Stimulated activated CD4-positive, alpha-beta T cell treated with anti-CD3 and anti-CD28 coated beads, Interleukin-1b, Interleukin-23, amount 100 ng/mL, for 48 hours (primary cell): ENCODE measurements at places on chromosomes 5 and 9.

DNA sequence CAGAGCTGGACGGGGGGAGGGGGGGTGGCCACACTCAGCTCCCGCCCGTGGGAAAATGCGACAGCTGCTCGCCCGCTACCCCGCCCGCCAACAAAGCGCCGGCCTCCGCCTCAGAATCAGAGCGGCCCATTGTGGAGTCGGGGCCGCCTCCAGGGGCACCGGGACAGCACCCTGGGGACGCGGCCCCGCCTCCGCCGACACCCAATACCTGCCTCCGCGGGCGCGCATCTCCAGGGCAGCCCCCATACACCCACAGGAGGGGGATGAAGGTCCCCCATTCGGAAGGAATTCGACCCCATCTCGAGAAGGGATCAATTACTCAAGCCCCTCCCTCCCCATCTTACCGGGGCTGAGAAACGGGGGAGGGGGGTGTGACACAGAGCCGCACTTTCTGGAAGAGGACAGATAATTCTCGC is 1.3 kb downstream of the NOTCH1 start:
- peak; percentile 63 for DNase-seq

DNA sequence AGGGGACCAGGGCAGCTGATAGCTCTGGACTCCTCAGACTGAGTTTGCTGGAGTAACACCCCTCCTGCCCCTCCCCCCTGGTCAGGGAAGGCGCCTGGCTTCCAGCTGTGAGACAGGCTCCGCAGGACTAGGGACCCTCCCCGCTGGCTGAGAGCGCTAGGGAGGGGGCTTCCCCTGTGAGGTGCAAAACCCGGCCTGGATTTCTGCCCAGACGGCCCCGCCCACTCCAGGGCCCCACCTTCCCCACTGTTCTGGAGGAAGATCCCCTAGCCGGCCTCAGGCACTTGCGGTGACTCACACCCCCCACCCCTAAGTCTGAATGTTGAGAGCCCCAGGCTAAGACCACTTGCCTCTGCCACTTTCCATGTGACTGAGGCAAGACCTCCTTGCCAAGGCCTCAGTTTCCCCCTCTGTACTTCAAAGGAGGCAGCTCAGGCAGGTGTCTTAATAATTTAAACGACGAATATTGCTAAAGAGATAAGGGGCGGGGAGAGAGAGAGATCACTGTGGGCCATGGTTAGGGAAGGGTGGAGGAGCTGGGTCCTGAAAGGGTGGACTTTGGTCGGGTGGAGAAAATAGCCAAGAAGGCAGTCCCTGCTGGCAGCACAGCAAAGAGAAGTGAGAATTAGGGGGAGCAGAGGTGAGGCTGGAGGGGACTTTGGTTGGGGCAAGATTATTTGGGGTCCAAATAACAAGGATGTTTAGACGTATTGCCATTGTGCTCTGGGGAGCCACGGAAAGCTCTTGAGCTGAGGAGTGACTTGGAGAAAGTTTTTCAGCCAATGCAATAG is 1.0 kb upstream of the DAB2IP start:
- DNase-seq = peak; percentile 19

DNA sequence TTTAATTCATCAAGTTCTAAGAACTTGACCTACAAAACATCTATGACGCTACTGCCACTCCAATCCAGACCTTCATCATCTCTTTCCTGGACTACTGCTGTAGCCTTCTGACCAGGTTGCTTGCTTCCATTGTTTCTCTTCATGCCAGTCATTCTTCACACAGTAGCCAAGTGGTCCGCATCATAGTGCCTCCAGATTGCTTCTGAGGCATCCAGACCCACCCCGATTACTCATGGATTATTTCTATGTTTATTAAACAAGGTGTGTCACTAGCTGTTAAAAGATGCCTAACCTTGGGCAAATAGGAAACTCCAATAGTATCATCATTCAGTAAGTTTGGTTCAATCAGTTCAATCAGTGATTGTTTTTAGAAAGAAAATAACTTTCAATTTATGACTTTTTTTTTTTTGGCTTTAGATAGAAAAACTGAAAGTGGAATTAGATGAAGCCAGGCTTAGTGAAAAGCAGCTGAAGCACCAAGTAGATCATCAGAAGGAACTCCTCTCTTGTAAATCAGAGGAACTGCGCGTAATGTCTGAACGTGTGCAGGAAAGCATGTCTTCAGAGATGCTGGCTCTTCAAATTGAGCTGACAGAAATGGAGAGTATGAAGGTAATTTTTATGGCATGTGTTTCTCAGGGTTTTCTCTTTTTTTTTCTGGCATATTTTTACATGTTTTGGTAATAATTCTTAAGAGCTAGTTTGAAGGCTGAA is 9.5 kb downstream of the SPDL1 start:
- no peak for DNase-seq

- DNase-seq = peak; percentile 26
These were observed 60.7 kb downstream of the MAT2B start for GRCh38 chr5:163565931-163566608.

DNA sequence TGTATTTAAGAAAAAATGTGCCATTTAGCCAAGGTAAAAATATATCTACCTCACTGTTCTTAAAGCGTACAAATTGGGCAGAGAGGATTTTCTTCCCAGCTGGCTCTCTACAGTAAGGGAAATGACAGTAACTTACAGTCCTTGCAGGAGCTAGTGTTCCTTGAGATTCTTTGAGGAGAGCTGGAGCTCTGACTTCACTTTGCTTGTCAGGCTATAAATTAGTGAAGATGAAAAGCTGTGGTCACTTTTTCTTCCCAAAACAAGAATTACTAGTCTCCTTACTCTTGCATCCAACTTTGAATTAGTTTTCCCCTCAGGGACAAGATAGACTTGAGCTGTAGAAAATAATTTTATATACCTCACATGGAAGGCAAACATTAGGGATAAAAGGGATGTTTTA is 129.9 kb downstream of the ZSWIM6 start:
- no peak for DNase-seq

GRCh38 chr5:124883681-124884080 is 137.2 kb upstream of the ZNF608 start:
- no peak for DNase-seq

GRCh38 chr9:93826209-93826608 is 128.9 kb downstream of the BARX1 start:
- DNase-seq = peak; percentile 43

GRCh38 chr5:138884554-138884953 is 9.4 kb upstream of the LRRTM2 start:
- no peak for DNase-seq

GRCh38 chr5:132775476-132775961 is 1.5 kb downstream of the SEPTIN8 start:
- DNase-seq = no peak

DNA sequence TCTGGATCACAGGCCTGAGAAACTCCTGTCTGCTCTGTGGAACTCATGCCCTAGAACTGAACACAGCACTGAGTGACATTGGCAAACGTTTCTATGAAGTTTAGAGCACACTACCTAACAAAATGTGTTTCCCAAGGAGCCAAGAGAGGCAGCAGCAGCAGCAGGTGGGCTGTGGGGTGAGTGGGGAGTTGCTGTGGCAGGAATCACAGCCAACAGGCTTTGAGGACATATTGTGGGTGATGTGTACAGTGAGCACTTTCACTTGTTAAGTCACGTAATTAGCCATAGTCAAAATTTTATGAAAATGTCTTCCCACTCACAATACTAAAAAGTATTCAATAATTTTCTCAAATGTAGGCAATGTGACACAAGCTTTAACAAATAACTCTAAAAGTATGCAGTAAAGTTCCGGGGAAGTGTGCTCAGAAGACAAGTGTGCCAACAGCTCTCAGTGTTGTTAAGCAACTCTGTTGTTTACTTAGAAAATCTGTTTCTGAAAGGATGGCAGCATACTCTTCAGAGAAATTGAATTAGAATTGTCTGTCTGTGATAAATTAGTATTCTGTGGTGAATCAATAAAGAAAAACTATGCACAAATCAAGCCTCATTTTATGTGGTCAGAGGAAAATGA is 482.1 kb downstream of the SEMA5A start:
- no peak for DNase-seq

DNA sequence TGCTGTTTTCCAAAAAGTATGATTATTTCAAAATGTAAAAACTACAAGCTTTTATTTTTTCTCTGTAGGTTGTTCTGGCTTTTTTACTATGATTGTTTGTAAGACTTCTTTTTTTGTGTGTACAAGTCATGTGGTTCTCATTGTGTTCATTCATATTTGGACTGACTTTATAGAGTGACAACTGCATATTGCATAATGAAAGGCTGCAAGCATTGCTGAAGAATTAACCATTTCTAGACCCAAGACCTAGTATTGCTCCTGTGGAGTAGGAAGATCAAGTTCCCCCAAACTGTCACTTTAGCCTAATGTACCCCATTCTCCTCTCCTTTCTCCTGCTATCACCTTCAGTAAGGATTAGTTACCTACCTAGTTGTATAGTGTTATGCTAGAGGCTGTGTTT is 10.0 kb downstream of the MAP1B start:
- no peak for DNase-seq

DNA sequence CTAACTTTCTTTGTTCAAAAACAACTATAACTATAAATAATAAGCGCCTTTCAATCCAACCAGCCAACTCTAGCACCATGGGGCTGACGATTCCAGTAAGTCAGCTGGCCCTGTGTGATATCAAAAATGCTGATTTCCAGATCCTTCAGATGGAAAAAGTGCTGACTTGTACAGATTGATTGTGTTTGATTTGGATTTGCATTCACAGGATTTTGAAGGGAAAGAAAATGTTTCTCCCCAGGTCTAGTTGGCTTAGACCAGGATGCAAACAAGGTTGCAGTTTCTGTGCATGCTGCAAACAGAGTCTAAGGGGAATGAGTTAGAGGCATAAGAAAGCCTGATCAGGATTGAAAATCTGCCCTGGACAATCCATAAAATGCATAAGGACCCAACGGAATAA is 68.9 kb downstream of the SLC1A3 start:
- DNase-seq = no peak

DNA sequence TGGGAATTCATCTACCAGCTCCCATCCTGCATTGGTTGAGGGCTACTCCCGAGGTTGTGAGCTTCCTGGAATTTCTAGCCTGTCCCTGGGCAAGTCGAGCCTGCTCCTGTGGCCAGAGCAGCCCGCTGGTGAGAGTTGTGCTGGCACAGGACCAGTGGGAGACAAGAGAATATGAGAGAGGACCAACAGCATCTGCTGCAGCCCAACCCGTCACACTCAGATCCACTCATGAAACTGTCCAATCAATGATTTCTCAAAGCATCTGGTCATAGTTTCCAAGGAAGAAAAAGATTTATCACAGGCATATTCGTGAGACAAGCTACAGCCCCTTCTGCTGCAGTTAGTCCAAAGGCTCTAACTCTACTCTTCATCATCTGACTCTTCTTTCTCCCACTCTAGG is 64.4 kb upstream of the RAI14 start:
- DNase-seq = no peak

DNA sequence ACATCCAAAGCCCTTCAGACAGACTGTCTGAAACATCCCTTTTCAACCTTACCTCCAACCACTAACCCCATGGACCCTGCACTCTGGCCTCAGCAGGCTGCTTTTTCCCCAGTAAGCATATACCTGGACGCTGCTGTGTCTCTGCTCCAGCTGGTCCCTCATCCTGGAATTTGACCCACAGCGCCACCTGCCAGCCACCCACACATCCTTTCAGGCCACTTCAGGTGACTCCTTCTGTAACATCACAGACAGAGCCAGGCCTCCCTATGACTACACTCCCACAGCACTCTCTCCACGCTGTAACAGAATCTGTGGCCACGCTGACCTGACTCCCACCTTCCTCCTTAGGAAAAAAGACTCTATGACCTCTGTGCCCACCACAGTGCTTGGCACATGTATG is 3.4 kb downstream of the MGAT1 start:
- no peak for DNase-seq

GRCh38 chr5:78269088-78269703 is 25.3 kb downstream of the AP3B1 start:
- DNase-seq = no peak

GRCh38 chr9:17942498-17942897 is 363.6 kb downstream of the SH3GL2 start:
- DNase-seq = no peak

DNA sequence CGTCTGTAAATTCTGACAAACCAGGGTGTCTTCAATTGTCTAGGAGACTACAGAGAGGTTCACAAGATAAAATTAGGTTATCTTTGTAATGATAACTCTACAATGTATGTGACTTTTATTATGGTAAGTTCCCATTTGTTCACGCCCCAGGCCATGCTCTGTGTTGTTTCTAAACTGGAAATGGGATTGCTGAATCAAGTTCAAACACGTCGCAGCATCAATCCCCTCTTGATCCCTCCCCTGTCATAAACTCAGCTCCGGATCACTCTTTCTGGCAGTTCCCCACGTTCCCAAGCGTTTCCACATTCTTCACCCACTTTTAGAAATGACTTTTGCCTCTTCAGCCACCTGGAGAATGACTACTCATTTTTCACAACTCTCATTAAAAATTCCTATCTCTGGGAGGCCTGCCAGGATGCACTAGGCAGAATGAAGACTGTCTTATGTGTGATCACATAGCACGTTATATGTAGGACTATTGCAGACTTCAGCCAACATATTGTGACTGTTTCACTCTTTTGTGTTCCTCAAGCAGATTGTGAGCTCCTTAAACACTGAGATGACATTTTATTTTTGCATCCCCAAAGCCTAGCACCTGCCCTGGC is 1124.2 kb upstream of the WWC1 start:
- no peak for DNase-seq

GRCh38 chr9:37163299-37163698 is 42.9 kb downstream of the ZCCHC7 start:
- DNase-seq = no peak

- no peak for DNase-seq
These were observed 237.2 kb downstream of the ROR2 start for GRCh38 chr9:91712811-91713210.

- no peak for DNase-seq
These were observed 16.0 kb downstream of the SH3PXD2B start for GRCh38 chr5:172438319-172438668.
